Suprapubic skin (tissue), 4 donors: ENCODE measurements at places on chromosomes 7 and 10. TPM values are rescaled to one million over a fixed set of nuclear protein-coding genes. Genes with fewer than 3 reads are reported as not detected.

DNA sequence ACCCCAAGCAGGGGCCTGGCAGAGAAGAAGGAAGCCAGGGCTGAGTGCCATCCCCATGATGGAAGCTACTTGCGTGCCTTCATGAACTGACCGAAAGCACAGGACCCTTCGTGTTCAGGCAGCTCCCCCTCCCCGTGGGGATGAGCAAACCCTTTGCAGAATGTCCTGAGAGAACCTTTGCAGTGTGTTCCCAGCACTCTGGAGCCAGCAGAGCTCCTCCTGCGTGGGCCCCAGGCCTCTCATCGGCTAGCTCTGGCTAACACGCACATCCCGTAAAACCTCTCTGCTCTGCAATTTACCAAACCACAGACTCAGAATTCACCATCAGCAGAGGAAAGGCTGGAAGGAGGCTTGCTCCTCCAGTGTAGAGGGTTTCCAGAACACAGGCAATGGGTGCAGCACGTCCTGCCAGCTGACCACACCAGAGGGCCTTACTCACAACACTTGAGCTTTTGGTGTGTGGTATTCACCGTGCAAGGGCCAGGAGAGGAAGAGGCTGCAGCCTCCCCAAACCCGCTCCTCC is 3.1 kb downstream of the SH3PXD2A start:
- no peaks in the 10 kb centered on the region for H3K27me3 ChIP-seq
- peaks cover 80% of the 10 kb centered on the region for H3K4me1 ChIP-seq
- H3K4me3 ChIP-seq: peak overlapping the region; percentile 73
- peak overlapping the region; percentile 58 for H3K27ac ChIP-seq
- H3K36me3 ChIP-seq: no peaks in the 10 kb centered on the region

GRCh38 chr7:38798552-38799267 is 110.3 kb downstream of the VPS41 start:
- peaks cover 17% of the 10 kb centered on the region for H3K36me3 ChIP-seq
- H3K27me3 ChIP-seq: no peaks in the 10 kb centered on the region
- no peak overlapping the region for H3K4me3 ChIP-seq
- DNase-seq: no peak

- no peak for DNase-seq
- H3K27me3 ChIP-seq: no peaks in the 10 kb centered on the region
- peaks cover 71% of the 10 kb centered on the region for H3K4me1 ChIP-seq
- no peak overlapping the region for H3K4me3 ChIP-seq
- H3K27ac ChIP-seq: peak overlapping the region; percentile 47
- peaks cover 6% of the 10 kb centered on the region for H3K36me3 ChIP-seq
Measured at GRCh38 chr7:1054438-1054837, 10.1 kb downstream of the GPR146 start.

GRCh38 chr10:112215342-112215774 is 31.8 kb upstream of the GPAM start:
- no peaks in the 10 kb centered on the region for H3K27me3 ChIP-seq
- no peaks in the 10 kb centered on the region for H3K4me1 ChIP-seq
- H3K4me3 ChIP-seq: no peak overlapping the region
- no peak overlapping the region for H3K27ac ChIP-seq
- DNase-seq: no peak

ASIC3 gene
- total RNA-seq: 2.7 TPM

GRCh38 chr7:36040679-36041078 is 112.4 kb upstream of the EEPD1 start:
- DNase-seq: no peak
- H3K4me3 ChIP-seq: no peak overlapping the region
- H3K27ac ChIP-seq: no peak overlapping the region
- peaks cover 31% of the 10 kb centered on the region for H3K4me1 ChIP-seq
- no peaks in the 10 kb centered on the region for H3K36me3 ChIP-seq

CADPS2 gene
- 3.9 TPM for total RNA-seq
